Central memory CD8-positive, alpha-beta T cell (primary cell): ENCODE measurements at places on chromosomes 6 and 20.

GRCh38 chr6:119348748-119349360 is 707 bp downstream of the MAN1A1 start:
- DNase-seq: peak; percentile 14

GRCh38 chr6:139508576-139508975 is 134.1 kb upstream of the CITED2 start:
- DNase-seq: no peak

GRCh38 chr20:10674684-10675449 is 1.1 kb upstream of the JAG1 start:
- no peak for DNase-seq

- DNase-seq: no peak
Measured at GRCh38 chr20:47929368-47930115, 144.3 kb upstream of the SULF2 start.

GRCh38 chr6:157982563-157983405 is 1.1 kb downstream of the SYNJ2 start:
- DNase-seq: no peak

- no peak for DNase-seq
Measured at GRCh38 chr6:149118737-149119653, 198.5 kb upstream of the TAB2 start.

DNA sequence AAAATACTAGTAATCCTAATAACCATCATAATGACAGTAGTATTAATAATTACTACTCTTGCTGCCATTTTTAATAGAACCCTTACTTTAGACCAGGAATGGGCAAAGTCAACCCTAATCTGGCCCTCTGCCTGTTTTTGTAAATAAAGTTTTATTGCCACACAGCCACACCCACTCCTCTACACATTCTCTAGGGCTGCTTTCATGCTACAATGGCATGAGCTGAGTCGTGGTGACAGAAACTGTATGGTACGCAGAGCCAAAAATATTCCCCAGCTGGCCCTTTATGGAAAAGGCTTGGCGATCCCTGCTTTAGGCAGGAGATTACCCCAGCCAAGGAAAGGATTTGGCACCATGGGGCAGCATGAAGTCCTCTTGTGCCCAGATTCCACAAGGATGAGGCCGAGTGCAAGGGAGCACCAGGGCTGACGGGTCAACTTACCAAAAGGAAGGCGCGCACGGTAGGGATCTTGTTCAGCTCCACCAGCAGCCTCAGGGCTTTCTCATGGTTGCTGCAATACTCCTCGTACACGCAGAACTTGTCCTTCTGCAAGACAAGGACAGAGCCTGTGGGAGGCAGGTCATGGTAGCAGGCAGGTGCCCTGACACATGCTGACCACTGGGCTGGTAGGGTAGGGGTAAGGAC is 93.6 kb downstream of the PREX1 start:
- DNase-seq: no peak

GRCh38 chr6:111828809-111829208 is 44.4 kb downstream of the FYN start:
- DNase-seq: no peak

DNA sequence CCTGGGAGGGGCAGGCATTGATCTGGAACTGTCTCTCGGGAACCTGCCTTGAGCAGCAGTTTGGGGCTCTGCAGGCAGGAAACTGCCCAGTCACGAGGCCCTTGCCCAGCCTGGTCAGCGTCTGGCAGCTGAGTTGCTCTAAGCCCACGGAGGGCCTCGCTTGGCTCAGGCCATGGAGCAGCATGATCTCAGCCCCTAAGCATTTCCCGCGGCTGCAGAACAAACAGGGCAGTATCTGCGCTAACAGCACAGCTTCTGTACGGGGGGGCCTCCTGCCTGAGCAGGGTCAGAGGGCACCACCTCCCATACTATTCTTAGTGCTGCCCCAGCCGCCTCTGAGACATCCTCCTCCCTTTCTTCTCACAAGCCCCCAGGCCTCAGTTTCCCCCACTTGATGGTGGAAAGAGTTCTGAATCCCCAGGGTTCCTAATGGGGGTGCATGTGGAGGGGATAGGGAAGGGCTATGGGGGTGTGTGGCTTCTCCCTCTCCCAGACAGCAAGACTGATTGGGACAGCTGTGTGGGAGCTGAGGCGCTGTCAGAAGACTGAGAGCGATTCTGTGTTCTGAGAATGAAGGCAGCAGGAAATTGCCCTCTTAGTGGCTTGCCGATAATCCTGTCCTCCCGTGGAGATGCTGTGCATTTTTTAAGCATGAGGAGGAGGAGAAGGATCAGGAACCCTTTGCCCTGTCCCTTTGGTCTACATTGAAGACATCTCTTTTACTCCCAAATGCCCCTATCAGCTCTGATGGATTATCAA is 46.4 kb downstream of the MOCS1 start:
- no peak for DNase-seq

- DNase-seq: no peak
Measured at GRCh38 chr6:140660295-140660694, 1285.8 kb upstream of the CITED2 start.

- no peak for DNase-seq
Measured at GRCh38 chr20:64188682-64189529, 24.7 kb downstream of the MYT1 start.

DNA sequence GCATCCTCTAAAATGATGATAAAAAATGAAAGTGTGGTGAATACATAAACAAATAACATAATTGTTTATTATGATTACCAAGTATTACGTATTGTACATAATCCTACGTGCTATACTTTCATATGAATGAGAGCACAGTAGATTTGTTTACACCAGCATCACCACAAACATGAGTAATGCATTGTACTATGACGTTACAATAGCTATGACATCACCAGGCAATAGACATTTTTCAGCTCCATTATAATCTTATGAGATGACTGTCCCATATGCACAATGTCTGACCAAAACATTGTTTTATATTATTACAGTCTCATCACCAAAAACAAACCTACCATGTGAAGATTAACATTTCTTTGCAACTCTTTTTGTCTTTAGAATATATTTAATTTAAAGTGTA is 225.7 kb upstream of the TENT5A start:
- no peak for DNase-seq

- DNase-seq: peak; percentile 61
Measured at GRCh38 chr6:138109042-138109997, 2.1 kb upstream of the PERP start.

GRCh38 chr6:3405679-3406078 is 51.2 kb downstream of the SLC22A23 start:
- DNase-seq: no peak

GRCh38 chr20:4009309-4009708 is 6.0 kb downstream of the RNF24 start:
- no peak for DNase-seq

GRCh38 chr20:10613911-10614310 is 59.9 kb downstream of the JAG1 start:
- DNase-seq: no peak

- DNase-seq: no peak
Measured at GRCh38 chr20:32909896-32910571, 51.3 kb downstream of the EFCAB8 start.

- no peak for DNase-seq
Measured at GRCh38 chr6:153334121-153334520, 203.0 kb upstream of the RGS17 start.

GRCh38 chr6:54094786-54095185 is 16.5 kb upstream of the MLIP start:
- DNase-seq: no peak

GRCh38 chr6:144883915-144884314 is 598.8 kb downstream of the UTRN start:
- DNase-seq: no peak

DNA sequence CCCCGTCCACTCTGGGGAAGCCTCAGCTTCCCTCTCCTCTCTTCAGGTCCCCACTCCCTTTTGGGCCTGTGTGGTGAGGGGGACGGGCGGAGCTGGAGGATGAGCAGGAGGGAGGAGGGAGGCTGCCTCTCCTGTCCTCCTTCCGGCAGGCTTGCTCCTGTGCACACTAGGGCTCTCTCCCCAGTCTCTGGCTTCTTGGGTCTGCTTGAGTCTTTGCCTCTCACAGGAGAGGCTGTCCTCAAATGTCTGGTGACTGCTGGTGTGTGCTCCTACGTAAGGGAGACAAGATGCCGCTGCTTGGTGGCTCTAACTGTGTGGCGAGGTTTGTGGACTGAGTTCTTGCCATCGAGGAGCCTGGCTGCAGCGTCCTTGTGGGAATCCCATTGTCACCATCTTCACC is 8.8 kb upstream of the SMOC2 start:
- no peak for DNase-seq

- DNase-seq: no peak
Measured at GRCh38 chr20:33672426-33673113, 1.7 kb downstream of the NECAB3 start.

GRCh38 chr6:43186706-43187105 is 4.7 kb downstream of the CUL9 start:
- no peak for DNase-seq

GRCh38 chr20:2023151-2023550 is 29.3 kb upstream of the PDYN start:
- DNase-seq: no peak

- no peak for DNase-seq
Measured at GRCh38 chr6:93970684-93971083, 551.3 kb upstream of the EPHA7 start.

- DNase-seq: no peak
Measured at GRCh38 chr6:113464960-113465359, 392.2 kb upstream of the MARCKS start.

DNA sequence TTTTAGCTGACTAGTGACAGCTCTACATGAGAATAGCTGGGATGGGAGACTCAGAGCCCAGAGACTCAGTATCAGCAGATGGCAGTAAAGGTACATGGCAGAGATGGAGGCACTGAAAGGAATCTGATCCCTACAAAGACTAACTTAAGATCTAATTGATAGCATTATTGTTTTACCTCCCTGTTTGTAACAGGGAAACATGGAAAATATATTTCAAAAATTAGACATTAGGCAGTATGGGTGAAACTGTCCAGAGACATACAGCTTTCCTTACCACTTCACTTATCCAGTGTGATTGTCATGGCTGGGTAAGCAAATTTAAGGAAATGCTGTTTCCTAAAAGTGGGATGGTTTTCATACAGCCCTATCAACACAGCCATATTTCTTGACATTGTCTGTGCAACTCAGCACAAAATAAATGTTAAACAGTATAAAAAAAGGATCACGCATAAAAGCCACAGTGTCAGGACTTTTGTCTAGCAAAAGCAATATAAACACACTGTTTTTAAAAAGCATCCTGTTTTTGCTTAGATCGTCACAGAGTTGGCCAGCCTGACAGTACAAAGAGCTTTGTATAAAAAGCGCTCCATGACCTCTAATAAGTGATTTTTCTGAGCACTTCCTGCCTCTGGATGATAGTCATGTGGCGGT is 376.9 kb downstream of the PHF3 start:
- no peak for DNase-seq

GRCh38 chr6:39361657-39362486 is 39.4 kb upstream of the KCNK16 start:
- no peak for DNase-seq

DNA sequence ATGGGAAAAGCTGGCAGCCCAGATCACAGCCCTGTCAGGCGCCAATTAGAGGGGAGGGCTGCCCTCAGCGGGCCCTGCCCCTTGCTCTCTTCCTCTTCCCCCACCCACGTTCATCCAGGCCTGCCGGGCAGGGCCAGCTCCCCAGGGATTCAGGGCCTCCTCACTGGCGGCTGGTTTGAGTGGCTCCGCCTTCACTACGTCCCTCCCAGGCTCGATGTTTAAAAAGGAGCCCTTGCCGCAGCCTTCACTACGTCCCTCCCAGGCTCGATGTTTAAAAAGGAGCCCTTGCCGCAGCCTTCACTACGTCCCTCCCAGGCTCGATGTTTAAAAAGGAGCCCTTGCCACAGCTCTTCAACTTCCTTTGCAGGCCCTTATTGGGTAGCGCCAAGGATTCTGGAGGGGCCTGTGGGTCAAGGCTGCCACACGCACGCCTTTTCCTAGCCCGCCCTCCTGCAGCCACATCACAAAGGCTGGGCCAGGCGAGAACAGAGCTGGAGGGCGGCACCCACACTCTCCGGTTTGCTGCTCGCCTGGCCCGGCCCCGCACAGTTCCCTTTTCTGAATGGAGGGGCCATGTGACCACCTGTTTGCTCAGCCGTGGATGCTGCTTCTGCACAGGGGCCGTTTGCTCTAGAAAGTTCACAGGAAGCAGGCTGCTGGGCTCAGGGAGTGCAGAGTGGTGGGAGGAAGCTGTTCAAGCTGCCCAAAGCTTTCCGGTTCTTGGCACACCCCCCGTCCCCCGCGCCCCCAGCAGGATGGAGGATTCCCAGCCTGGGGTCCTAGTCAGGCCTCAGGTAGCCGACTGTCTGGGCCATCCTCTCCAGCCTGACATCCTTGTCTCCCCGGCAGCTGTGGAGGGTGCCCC is 1.6 kb downstream of the SLC17A9 start:
- peak; percentile 71 for DNase-seq

GRCh38 chr6:6614096-6614982 is 25.8 kb downstream of the LY86 start:
- no peak for DNase-seq

GRCh38 chr6:118370722-118371121 is 177.4 kb upstream of the PLN start:
- DNase-seq: no peak

DNA sequence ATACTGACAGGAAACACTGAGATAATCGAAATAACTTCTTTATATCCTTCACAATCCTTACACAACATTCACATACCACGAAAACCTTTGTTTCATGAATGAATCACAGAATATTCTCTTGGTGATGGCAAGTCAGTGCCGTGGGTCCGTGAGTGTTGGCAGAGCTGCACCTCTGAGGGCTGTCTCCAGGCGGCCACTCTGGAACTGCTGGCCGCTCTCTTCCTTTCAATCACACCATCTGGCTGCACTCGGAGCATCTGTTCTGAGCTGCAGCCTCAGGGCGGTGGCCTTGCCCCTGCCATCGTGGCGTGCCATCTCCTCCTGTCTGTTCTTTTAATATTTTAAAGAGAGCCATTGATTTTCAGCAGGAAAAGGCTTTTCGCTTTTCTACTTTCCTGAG is 129.4 kb upstream of the AFDN start:
- no peak for DNase-seq

GRCh38 chr6:151388997-151389617 is 2.3 kb downstream of the ZBTB2 start:
- DNase-seq: no peak

- no peak for DNase-seq
Measured at GRCh38 chr6:42509765-42510164, 54.1 kb upstream of the UBR2 start.

GRCh38 chr6:19159089-19159488 is 678.1 kb upstream of the ID4 start:
- DNase-seq: no peak

DNA sequence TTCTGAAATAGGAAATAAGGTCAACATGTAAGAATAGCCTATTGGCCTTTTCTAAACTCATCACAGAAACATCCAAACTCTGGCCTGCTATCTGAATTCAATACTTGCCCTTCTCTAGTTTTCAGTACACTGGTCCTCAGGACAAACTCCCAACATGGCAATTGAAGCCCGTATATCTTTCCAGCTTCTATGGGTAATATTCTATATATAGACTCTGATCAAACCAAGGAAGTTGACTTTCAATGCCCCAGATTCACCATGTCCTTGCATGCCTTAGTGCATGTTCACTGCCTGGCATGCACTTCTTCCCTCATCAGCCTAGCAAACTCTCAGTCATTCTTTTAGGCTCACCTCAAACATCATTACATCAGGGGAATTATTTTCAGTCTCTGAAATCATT is 73.2 kb downstream of the RSPO3 start:
- no peak for DNase-seq
